AG10803 (cell line): ENCODE measurements at places on chromosomes 1 and 21.

- no peak for DNase-seq
These were observed 2.0 kb downstream of the AHDC1 start for GRCh38 chr1:27601771-27602461.

DNA sequence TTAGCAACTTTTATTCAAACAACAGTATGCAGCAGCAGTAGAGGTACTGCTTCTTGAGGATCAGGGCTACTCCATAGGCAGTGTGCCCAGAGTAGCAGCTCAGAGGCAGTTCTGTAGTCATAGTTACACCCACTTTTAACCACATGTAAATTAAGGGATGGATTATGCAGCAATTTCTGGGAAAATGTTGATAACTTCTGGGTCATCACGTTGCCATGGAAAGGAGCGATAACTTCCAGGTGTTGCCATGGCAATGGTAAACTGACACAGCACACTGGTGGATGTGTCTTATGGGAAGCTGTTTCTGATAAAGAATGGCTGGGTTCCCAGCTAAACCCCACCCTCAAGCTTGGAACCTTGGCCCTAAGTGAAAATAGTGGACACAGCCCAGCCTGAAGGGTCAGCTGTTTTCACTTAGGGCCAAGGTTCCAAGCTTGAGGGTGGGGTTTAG, 29.0 kb upstream of the PLA2G2A start:
- DNase-seq, result peak; percentile 66

- DNase-seq, result no peak
These were observed 31.4 kb downstream of the HIVEP3 start for GRCh38 chr1:41887365-41887764.

DNA sequence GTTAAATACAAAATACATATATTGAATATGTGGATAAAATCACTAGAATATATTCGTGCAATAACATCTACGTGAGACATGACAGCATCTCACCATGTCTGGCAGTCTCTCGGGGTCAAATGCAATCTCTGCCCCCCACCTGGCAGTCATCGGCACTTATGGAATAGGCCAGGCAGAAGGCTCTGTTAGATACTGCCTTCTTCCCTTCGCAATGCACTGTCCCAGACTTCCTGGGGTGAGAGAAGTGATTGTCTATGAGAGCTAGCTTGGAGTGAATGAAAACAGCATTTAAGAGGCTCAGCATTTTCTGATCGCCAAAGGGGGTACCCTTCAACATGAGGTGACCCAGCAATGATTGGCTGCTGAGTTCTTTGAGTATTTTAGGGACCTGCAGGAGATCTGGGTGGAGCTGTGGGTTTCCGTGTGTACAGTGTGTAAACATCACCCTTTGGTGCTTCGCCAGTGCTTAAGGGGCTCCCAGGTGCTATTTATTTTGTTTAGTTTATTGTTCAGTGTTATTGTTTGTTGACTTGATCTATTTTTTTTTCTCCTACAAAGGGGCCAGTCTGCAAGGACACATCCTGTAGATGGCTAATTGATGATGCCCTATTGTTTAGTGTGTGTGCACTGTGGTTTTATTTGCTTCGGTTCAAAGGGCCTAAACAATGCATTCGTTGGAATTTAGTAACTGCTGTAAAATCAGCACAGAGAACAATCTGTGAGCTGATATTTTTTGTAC, 10.2 kb downstream of the ERG start:
- DNase-seq, result no peak

DNA sequence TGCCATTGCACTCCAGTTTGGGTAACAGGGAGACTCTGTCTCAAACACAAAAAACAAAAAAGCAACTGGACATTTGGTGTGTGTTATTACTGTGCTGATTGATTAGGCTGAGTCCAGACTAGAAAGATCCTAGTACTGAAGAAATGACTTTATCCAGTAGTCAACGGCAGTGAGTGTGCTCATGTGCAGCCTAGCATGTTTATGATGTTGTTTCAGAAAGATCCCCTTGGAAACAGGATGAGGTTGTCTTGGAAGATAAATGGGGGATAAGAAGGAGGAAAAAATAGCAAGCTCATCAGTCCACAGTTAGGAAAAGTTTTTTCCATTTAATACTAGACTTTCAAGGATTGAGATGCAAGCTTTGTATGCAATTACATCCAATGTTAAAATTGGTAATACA, 14.3 kb downstream of the RUSC1 start:
- no peak for DNase-seq

- no peak for DNase-seq
These were observed 1.5 kb upstream of the ALPL start for GRCh38 chr1:21507511-21508270.

DNA sequence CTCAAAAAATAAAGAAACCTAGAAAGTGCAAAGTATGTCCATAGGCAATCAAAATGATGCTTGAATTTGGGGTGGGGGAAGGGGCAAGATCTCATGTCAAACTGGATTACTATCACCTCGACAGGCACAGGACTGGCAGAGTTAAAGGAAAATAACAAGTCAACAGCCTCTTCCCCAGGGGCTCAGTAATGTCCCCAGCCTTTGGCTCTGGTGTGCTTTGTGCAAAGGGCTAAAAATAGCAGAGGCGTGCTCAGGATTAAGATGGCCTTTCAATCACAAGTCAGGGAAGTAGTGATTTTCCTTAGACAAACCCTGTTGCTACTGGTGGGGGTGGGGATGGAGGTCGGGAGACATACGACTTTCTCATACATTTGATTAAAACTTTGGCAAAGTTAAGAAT, 63.5 kb upstream of the OLIG2 start:
- no peak for DNase-seq

DNA sequence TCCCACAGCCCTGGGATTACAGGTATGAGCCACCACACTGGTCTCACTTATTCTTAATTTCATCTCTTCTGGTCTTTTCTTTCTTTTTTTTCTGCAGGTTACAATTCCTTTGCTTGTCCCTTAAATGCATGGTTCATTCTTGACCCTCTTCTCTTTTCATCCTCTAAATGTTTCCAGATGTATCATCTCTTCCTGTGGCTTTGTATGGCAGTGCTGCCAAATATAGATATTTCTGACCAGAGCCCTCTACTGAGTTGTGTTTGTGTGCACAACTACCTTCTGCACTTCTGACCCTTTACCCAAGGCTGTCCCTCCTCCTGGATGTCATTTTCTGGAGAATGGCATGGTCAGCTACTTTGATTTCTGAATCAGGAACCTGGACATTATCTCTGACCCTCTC, 32.5 kb downstream of the OLFML3 start:
- peak; percentile 62 for DNase-seq

DNA sequence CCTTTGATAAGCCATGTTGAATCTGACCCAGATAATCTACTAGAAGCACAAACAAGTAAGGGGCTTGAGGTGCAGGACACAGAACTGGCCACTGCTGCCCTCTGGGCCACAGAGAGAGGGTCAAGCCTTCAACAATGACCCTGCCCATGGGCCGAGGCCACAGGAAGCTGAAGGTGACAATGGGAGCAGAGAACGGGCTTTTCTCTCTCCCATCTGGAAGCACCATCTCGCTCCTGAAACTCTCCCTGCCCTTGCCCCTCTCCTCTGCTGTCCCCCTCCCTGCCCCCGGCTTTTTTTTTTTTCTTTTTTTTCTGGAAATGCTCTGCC, 133.1 kb upstream of the DUSP10 start:
- DNase-seq, result no peak

DNA sequence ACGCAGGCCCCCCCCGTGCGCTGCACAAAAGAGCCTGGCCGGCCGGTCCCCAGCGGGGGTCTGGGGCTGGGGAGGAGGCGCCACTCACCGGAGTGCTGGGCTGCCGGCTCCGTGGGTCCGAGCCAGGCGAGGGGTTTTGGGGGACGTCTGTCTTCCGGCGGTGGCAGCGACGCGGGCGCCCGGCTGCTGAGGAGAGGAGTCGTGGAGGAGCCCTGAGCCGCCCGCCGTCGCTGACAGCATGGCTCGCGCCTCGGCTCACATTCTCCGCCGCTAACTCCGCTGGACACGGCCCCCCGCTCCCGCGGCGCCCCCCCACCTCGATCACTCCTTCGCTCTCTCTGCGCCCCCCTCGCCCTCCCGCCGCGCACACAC, 649 bp downstream of the AHDC1 start:
- DNase-seq, result no peak

DNA sequence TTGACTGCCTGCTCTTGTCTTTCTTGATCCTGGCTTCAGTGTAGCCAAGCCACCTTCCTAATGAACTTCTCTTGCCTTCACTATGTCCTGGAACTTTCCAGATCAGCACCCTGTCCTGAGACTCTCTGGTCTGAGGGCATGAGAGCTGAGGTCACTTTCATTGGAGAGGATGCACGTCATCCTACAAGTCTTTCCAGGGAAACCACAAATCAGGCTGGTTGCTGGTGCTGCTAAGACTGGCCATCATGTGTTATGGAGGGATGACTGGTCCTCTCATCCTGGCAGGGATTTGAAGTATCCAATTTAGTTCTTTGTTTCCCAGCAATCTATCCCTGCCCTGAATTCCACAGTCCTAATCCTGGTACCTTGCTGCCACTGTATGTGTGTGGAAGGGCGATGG, 228.6 kb downstream of the GPATCH2 start:
- DNase-seq, result no peak

GRCh38 chr1:42886800-42887199, 40.4 kb downstream of the ZNF691 start:
- DNase-seq, result no peak

DNA sequence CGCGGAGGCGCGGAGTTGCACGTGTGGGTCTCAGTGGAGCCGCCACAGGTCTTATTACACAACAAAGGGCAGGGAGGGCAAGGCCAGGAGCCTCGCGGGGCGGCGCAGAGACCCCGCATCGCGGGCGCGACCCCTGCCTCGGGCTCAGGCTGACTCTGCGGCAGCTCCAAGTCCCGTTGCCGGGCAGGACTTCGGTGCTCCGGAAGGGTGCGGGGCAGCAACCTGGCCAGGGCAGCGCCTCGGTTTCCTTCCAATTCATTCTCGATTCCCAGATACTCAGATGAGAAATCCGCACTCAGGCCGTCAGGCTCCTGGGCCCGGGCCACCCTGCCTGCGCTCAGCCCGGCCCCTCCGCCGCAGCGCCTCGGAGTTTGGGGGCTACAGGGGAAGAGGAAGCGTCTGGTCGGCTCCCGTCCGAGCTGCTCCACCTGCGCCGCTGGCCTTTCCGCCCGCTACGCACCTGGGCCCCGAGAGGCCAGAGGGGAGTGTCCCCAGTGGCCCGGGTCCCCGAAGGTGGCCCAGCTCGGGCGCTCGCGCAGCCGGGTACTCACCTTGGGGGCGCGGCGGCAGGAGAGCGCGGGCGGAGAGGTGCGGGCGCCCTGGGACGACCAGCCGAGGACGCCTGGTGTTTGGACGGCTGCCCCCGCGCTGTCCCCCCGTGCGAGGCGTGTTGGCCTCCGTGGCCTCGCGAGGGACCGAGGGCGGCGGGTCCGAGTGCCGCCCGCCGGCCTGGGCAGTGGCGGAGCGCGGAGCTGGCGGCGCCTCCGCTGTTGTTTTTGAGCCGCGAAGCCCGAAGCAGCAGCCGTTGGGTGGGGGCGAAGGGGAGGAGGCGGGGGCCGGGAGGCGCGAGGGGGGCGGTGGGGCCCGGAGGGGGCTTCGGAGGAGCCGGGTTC, 1.1 kb upstream of the PRDM16 start:
- no peak for DNase-seq

- DNase-seq, result peak; percentile 62
These were observed 49.4 kb downstream of the ERG start for GRCh38 chr21:38448671-38449385.
